Glomerular endothelial cell (primary cell): ENCODE measurements at places on chromosomes 2 and 18. TPM values are rescaled to one million over a fixed set of nuclear protein-coding genes. Genes with fewer than 3 reads are reported as not detected.

DNA sequence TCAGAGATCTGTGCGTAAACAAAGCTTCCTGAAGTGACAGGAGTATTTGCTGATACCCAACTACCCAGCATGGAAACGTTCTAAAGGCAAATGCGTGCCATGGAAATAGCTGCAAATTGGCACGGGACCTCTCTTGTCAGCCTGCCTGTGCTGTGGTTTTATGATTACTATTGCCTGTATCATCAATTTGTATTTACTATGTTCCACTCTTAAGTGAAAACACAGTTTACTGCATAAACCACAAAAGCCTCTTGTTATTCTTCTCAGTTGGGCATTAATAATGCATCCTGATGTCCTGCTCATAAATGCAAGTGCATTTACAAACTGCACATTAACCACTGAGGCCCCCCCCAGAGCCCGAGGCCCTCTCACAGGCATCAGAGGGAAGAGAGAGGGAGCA, 196.6 kb upstream of the SLC35G4 start:
- no peak for DNase-seq

The SRD5A2 gene
- not detected in 2 replicates for total RNA-seq

GRCh38 chr2:176088937-176089842, 3.3 kb upstream of the HOXD13 start:
- DNase-seq: no peak

- DNase-seq: no peak
Measured at GRCh38 chr18:63138436-63139340, 180.9 kb downstream of the BCL2 start.

The ATP6V1B1 gene
- total RNA-seq: not detected in 2 replicates

DNA sequence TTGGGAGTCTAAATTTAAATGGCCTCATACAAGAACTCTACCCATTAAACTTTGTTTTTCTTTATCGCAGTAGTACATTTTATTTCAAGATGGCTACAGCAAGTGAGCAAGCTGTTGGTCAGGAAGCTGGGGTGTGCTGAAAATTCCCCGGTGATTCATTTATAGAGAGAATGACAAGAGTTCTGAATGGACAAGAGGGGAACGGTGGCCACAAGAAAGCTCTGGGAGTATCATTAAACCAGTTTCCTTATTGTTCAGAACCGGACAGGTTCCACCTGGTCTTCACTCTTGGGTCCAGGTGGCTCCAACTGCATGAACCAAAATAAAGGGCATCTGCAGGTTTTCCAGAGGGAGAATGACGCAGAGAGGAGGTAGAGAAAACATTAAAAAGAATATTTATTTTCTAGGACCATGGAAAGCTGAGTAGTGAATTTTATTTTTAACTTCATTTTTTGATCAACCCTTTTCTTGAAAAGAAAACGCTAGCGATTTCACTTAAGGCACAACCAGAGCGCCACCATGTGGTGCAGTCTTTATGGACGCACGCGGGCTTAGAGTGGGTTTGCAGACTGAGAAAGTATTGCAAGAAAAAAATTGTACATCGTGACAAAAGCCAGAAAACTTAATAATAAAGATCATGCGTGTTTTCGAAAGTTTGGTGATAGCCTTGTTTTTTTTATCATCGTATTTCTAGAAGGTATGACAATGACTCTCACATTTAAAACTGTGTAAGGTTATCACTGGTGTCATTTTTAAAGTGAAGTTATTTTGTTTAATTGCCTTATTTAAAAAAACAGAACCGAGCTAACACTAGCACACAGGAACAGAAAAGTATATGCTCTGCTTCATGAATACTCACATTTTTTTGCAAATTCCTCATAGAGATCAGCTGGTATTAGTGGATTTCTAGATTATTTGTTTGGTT, 97.9 kb upstream of the NOL4 start:
- DNase-seq: peak; percentile 5

The NOSTRIN gene
- 20.1 and 21.3 TPM in 2 replicates for total RNA-seq

DNA sequence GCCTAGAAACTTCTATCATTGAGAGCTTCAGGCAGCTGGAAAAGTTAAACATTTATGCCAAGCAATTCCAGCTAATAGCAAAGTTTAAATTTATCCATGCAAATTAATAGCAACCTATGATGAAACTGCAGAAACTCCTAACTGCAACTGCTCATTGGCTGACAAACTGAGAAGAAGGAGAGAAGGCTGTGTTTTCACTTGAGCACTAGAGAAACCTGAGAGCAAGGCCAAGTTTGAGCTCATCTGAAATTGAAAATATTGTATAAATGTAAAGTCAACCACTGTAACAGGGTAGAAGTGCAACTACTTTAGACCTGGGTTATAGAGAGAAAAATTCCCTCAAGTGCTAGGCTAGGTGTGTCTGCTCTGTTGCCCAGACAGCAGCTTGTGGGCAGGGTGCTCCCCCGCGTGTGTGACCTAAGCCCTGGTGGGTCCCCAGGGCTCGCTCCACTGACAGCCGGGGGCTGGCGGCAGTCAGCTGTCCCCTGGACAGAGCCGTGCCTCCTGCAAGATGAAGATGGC, 50.2 kb downstream of the CABYR start:
- no peak for DNase-seq

- no peak for DNase-seq
Measured at GRCh38 chr2:49367003-49367402, 212.7 kb upstream of the FSHR start.

The LCT gene
- total RNA-seq: under 0.01 TPM in 1 of 2 replicates, not detected in the other

The TMEM150A gene
- 25.2 and 36.3 TPM in 2 replicates for total RNA-seq

The POTEF gene
- total RNA-seq: 0.06 TPM in 1 of 2 replicates, not detected in the other

DNA sequence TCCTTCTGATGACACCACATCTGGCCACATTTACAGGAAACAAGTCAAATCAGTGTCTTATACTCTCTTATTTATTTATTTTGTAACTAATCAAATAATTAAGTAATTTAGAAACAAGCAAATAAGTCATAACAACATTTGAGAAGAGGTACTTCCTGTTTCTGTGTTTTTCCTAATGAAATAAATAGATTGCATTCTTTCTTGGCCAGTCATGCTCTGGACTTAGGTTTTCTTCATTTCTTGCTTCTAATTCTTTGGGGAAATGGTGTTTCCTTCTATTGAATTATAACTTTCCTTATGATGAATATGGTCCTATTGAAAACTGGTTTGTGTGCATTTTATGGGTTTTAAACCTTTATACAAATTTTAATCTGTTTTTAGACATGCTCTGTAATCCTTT, 546.4 kb downstream of the LRRTM4 start:
- peak; percentile 33 for DNase-seq

DNA sequence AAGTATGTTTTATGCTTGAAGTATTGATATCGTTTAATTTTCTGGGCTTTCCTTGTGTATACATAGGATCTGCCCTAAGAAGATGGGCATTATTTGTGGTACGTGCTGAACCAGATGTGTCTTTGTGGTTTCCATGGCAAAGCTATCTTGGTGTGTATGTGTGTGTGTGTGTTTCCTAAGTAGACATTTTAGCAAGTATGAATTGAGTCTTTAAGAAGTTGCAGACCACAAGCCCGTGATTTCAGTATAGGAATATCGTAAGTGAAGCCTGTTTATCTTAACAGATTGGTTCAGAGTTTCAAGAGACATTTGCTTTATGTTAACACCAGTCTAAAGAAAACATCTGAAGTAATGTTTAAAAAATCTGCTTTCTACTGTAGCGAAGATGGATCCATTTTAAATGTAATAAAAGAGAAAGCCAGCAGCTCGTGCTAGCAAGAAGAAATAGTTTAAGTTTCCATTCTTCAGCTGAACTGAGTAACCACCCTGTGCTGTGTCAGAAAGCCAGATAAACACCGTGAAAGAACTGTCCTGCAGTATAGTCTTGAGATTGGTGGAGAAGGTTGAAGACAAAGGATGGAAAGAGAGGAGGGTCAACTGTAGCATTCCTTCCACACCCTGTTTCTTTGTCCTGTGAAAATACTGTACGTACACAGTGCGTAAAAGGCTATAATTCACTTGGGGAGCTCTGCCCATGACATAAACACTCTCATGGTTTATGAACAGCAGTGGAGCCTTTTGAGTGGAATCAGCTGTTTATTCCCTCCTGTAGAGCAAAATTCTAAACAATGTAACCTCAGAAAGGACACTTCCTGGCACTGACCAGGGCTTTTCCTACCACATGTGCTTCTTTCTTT, 91.9 kb upstream of the FOSL2 start:
- no peak for DNase-seq

DNA sequence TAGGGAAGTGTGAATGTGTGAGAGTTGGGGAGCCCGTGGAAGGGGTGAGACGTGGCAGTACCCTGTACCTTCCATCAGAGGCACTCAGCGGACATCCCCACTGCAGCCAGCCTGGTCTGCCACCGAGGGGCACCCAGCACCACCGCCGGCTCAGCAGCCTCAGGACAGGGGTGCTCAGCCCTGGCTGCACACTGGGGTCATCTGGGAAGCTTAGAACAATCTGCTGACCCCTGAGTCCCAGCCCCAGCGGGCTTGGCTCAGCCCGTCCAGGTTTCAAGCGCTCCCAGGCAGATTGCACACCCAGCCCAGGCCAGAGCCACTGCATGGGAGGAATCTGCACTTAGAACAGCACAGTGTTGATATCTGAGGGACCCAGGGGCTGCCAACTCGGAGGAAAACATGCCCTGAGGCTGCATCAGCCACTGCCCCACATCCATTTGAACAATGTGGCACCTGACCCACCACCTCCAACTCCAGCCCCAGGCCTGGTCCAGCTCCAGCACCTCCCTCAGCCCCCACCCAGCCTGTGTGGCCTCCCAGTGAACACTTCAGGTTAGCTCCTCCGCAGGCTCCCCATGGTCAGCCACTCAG, 147.1 kb upstream of the OTOS start:
- no peak for DNase-seq

DNA sequence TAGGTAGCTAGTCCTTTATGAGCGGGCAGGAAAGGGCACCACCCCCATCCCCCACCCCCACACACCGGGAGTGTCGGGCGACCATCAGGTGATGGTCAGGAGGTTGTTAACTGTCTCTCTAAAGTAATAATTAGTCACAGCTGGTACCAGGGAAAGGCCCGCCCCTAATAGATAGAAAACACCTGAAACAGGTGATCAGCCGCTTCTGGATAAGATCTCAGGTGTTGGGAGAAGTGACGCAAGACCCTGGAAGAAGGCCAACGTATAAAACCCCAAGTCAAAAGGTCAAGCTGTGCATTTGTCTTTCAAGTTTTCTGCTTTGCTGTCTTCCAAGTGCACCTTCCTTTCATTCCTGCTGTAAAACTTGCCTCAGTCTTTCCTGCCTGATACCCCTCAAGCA, 59.6 kb upstream of the LINC00305 start:
- DNase-seq: no peak

GRCh38 chr2:111219285-111219684, 98.6 kb downstream of the BCL2L11 start:
- no peak for DNase-seq

The TOGARAM2 gene
- not detected in 2 replicates for total RNA-seq

DNA sequence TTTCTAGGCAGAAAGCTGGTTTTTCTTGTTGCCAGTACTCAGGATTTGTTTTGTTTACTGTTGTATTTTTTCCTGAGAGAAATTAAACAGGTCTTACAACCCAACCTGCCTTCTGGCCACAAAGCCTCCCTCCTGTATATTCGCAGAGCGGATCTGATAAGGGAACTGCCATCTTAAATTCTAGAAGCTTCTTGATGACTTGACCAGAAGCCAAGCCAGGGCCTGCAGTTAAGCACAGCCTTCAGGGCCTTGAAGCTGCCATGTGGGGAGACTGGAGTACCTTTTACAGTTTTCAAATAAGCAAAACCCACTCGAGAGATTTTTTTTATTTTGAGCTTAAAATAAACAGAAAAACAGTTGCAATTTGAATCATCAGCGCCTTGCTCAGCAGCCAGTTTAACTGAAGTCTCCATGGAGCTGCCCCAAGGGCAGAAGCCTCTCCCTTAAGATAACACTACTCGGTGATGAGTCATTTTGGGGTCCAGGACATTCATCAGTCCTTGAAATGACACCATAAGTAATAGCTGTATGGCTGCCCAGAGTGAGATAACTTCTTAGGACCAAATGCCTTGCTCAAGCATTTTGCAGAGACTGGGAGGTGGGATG, 51.5 kb upstream of the PHLPP1 start:
- DNase-seq: no peak

GRCh38 chr2:191228861-191229260, 16.3 kb upstream of the MYO1B start:
- no peak for DNase-seq

GRCh38 chr18:70169747-70170146, 35.7 kb downstream of the RTTN start:
- no peak for DNase-seq

DNA sequence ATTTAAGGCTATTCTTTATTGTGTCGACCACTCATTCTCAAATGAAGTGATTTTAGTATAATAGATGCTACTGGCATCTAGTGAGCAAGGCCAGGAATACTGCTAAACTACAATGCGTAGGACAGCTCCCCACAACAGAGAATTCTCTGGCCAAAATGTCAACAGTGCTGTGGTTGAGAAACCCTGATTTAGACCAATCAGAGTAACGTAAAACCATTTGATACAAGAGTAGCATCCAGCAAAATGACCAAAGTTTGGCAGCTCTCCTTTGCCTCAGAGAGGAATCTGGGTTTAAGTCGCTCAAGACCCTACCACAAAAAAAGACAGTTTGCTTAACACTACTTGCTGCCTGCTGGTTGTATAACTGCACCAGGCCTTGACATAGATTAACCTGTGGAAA, 37.0 kb upstream of the TTN start:
- no peak for DNase-seq

GRCh38 chr2:71190656-71191569, 36.0 kb downstream of the PAIP2B start:
- DNase-seq: no peak

The GCG gene
- not detected in 2 replicates for total RNA-seq

The HOXD12 gene
- not detected in 2 replicates for total RNA-seq

- DNase-seq: no peak
Measured at GRCh38 chr2:145741181-145741580, 1221.3 kb upstream of the ZEB2 start.

GRCh38 chr2:55063713-55064323, 13.6 kb upstream of the RTN4 start:
- DNase-seq: no peak

- DNase-seq: no peak
Measured at GRCh38 chr2:204255526-204255925, 289.7 kb upstream of the PARD3B start.

The LRRFIP1 gene
- total RNA-seq: 150 and 184 TPM in 2 replicates

- no peak for DNase-seq
Measured at GRCh38 chr2:186909095-186909494, 60.1 kb upstream of the ZSWIM2 start.

DNA sequence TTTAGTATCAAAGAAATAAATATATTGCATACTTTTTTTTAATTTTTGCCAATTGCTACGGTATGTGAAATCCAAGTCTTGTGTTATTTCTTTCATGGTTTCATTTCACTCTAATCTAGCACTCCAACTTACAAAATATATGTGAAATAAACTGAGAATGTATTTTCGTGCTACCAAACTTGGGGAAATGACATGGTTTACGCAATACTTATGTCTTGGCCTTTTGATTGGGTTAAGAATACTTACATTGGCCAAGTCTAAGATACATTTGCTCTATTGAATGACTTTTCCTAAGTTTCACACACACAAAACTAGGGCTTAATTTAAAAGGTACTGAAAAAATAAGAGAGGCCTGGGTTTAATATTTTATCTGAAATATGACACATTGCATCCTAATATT, 80.5 kb downstream of the VRK2 start:
- DNase-seq: no peak
